H4 (cell line): ENCODE measurements at places on chromosomes 12 and 14.

DNA sequence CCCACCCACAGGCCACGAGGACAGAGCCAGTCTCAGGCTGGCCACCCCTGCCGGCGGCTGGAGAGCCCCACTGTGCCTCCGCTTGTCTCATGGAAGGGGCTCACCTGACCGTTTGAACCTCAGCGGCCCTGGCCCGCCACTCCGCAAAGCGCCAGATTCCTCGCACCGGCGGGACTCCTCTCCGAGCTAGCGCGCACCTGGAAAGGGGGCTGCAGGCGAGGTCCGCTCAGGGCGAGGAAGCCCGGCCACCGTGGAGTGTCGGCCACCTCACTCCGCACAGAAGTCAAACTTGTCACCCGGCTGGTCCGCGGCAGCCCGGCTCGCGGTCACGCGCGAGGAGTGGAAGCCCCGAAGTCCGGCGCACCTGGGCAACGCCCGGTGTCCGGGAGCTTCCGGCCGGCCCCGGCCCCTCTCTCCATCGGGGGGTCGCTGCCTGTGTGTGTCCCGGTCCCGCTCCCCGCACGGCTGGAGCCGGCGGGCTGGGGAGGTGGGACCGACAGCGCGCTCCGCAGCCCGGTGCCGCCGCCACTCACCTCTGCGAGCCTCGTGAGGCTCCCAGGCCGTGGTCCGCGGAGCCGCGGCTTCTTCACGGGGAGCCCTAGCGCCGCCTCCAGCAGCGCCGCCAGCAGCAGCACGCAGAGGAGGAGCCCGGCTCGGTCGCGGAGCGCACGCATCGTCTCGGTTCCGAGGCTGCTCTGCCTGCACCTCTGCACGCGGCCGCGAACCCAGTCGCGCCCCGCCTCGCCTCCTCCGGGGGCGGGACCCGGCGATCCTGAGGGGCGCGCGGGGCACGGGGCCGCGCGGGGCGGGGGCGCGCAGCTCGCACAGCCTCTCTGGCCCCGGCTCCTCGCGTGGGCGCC is at the start of gene ISM2:
TSS of gene ISM2 (minus strand) at position 697 of the 860 bp plus-strand sequence. CDS start at position 674, 23 bp downstream.
- no peak for DNase-seq

DNA sequence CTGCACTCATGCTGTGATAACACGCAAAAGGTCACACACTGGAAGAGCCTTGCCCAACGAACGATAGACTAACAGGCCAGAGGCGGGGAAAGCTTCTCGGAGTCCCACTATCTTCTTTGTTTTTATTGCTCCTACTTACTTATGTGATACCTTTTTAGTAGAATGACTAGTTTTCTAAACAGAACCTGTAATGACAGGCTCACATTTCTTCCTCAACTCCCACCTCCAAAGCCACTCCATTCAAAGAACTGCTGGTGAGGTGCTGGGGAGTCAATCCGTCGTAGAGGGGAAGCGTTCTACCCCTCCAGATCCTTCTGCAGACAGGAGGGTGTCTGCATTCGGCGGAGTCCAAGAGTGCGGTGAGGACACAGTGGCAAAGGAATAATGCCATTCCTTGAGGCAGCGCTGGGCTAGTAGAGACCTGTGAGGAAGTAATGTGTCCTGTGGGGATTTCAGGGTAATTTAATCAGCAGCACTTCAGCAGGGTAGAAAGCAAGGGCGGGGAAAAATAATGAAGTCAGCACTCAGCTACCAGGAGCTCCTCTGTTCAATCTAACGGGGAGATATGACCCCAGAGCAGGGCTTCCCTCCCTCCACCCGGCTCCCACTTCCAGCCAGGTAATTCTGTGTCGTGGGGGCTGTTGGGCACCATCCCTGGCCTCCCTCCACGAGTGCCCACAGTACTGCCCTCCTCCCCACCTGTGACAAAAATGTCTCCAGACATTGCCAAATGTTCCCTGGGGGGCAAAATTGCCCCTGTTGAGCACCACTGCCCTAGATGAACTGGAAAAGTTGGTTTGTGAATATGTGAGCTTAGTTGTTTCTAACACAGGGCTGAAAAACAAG is 25.2 kb downstream of the SPRING1 start:
- DNase-seq: no peak

GRCh38 chr12:5868625-5869295 is 76.3 kb downstream of the ANO2 start:
- DNase-seq: no peak

GRCh38 chr14:91335191-91336092 is 82.2 kb downstream of the CCDC88C start:
- DNase-seq: no peak

- no peak for DNase-seq
Observed at GRCh38 chr12:132469423-132469822, 20.5 kb upstream of the FBRSL1 start.

DNA sequence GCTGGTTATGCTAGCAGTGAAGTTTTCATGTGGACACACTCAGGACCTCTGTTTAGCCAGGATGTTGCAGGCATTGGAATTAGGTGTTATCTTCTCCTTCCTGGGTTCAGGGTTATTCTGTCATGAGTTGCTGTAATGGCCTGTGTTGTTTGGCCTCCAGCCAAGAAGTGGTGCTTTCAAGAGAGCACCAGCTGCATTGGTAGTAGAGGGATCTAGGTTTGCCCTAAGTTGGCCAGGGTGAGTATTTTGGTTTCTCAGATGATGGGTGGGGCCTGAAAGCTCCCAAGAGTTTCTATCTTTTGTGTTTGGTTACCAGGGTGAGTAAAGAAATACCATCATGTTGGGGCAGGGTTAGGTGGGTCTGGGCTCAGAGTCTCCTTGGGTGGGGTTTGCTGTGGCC is 2.7 kb upstream of the GZMH start:
- DNase-seq: no peak

GRCh38 chr14:22476005-22476751 is 112.8 kb downstream of the DAD1 start:
- no peak for DNase-seq

DNA sequence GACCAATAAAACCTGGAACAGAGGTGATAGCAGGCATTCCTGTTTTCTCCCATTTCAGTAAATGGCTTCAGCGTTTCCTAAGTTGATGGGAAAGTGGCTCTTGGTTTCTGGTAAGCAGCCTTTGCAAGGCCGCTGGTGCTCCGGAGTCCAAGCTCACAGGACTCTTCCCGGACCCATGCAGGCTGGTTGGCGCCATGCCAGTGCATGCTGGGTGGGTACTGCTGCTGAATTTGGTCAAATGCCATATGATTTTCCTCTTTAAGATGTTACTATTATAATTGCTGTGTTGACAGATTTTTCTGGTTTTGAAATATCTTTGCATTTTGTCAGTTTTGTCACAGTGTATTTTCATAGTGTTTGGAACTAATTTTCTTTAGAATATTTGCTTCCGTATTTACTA is 27.7 kb downstream of the PPP2R5C start:
- no peak for DNase-seq

GRCh38 chr12:96514328-96514727 is 25.0 kb downstream of the CFAP54 start:
- DNase-seq: no peak
